ENCODE measurements at places on chromosomes 4 and X. TPM values are rescaled to one million over a fixed set of nuclear protein-coding genes. Genes with fewer than 3 reads are reported as not detected.

DNA sequence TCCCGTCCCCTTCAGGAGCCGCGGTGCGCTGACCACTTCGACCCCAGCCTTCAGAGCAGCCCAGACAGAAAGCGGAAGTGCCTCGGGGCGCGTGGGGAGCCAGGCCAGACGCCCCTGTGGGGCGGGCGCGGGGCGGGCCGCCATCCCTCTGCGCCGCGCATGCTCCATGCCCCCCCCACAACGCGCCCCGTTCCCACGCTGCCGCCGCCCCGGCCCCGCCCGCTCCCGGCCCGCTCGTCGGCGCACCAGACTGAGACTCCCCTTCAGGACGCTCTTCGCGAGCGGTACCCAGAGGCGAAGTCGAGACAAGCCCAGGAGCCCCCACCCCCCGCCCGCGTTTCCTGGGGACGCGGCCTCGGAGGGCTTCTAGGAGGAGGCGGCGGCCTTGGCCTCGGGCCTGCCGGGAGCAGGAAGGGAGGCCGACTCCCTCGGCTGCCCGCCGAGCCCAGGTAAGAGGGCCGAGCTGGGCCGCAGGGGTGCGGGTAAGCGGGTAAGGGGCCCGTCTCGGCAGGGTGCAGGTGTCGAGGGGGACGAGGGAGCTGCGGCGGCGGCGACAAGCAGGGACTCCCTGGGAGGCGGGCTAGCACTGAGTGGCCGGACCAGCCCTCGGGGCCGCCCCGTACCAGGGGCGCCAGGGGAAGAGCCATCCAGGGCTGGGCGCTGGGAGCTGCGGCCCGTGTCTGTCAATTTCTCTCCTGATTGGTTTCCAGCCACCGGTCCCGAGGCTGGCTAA, at the start of gene ZFP92:
Gene ZFP92, plus strand, starts transcription at position 218 of the 733 bp plus-strand sequence. CDS start 6,851 bp downstream, outside the sequence.
- DNase-seq = no peak

DNA sequence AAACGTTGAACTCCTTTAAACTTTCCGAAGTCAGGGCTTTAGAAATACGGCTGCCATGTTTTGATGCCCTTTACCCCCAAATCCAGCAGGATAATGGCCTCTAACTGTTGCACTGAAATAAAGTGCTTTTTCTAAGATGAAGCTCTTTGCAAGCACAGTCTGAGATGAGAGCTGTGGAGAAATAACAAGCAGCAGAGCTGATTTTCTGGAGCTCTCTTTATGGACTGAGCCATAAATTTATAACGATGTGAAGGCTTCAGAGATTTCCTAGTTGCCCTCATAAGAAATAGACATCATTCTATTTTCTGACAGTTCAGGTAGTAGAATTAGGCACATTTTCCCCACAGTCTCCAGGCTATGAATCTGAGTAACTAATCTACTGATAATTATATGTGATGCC, 567.3 kb downstream of the PDHA2 start:
- DNase-seq = no peak

DNA sequence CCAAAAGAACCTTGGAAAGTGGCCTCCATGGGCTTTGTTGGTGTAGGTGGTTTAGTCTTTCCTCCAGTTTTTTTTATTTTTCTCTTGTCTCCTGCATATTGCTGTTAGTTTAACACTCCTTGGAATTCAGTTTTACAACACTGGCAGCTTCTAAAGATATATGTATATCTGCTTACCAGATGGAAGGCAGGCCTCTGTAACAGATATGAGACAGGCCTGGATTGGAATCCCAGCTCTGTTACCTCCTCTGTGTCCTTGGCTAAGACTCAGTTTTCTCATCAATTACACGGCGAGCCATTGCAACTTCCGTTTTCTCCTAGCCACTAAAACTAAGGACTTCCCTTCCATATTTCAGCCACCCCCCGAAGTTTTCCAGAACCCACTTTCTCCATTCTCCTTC, 133.4 kb upstream of the SMAD1 start:
- no peak for DNase-seq

GRCh38 chrX:149758068-149758714, 15.7 kb upstream of the HSFX1 start:
- DNase-seq = no peak

DNA sequence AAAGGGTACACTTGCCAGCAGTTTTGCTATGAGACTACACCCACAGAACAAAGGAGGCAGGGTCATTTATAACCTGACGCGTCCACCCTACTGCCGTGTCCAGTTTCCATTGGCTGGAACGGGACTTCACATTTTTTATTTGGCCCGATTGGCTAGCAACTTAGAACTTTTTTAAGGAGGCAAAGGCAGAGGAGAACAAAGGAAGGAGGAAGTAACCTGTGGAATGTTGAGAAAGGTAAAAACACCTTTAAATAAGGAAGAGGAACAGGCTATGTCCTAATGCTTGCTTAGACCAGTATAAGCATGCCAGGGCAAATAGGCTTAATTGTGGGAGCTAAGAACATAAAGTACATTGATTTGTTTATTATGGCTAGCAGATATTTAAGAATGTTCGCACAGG, 18.7 kb downstream of the KDM6A start:
- no peak for DNase-seq

DNA sequence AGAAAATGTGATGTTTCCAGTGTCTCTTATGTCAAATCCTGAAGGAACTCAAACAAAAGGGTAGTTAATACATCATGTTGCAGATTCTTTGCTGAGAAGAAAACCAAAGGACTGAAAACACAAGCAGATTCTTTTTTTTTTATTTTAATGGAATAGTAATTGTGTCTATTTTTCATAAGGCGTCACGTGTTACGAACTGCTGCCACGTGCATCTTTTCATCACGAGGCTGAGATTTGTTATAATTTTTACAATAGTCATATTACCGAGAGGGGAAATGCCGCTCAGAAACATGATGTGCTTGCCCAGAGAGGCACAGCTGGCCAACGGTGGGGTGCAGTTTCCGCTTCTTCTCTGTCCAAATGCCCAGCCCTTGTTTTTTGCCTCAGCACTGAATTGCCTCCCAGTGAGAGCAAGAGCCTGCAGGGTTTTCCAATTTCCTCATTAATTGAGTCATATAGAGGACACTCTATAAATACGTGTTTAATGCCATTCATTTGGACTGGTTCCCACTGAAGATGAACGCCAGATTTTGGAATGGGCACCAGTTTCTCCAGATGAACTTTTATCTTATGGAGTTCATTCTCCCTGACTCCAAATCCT, 225.3 kb downstream of the STK32B start:
- DNase-seq = no peak

- DNase-seq = no peak
These were observed 122.2 kb downstream of the ANXA5 start for GRCh38 chr4:121574618-121575017.

DNA sequence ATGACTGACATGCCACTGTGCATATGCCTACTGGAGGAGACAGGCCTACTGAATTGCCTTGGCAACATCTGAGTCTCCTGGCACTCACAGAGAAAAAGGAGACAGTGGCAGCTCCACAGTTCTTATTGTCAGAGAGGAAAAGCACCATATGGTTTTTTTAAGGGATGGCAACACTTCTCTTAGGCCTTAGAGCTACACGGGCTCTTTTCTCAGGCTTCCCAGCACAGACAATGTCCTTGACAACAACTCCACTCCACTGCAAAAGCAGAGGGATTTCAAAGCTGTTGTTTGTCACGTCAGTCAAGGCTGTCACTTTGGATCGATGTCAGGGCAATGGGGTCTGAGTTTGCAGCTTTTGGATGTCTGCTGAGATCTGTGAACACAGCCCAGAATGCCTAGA, 4.7 kb upstream of the CLCN4 start:
- DNase-seq = no peak

- no peak for DNase-seq
These were observed 119.7 kb downstream of the GASK1B start for GRCh38 chr4:158053086-158053485.

- no peak for DNase-seq
These were observed 14.6 kb downstream of the CTAG1A start for GRCh38 chrX:154599531-154599930.

- DNase-seq = peak; percentile 86
These were observed 89.7 kb downstream of the TMEM131L start for GRCh38 chr4:153555730-153556434.

- DNase-seq = no peak
These were observed 239.2 kb downstream of the ANK2 start for GRCh38 chr4:113288696-113289095.

SGCB gene
- total RNA-seq = 37.2 TPM

DNA sequence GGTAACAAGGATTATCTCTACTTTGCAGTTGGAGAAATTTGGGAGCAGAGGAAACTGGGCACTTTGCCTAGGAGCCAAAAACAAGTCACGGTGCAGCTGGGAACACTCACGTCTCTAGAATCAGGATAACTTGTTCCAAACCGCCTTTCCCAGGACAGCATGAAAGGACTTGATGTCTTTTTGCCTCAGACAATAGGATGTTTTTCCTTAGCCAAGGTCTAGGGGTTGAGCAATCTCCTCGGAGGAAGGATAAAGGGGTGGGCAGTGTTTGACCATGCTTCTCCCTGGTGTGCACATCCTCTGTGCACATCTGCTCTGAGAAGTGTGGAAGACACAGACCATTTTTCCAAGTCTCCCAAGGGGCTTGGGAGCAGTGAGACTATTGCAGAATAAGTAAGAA, 1.7 kb upstream of the SPARCL1 start:
- peak; percentile 43 for DNase-seq

DNA sequence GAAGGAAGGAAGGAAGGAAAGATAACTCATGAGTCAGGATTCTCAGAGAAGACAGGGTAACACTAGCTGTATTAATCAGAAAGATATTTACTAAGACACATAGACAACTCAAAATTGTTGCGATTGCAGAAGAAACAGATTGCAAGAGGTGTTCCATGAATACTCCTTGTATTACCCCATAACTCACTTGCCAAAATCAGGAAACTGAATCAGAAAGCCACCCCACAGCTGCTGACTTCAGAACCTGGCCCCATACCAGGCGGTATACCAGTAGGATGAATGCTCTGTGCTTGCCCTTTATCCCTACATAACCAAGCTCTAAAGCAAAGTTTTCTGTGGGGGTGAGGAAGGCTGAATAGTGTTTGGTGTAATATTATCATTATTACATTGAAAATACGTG, 468.5 kb downstream of the IQCM start:
- peak; percentile 17 for DNase-seq

DNA sequence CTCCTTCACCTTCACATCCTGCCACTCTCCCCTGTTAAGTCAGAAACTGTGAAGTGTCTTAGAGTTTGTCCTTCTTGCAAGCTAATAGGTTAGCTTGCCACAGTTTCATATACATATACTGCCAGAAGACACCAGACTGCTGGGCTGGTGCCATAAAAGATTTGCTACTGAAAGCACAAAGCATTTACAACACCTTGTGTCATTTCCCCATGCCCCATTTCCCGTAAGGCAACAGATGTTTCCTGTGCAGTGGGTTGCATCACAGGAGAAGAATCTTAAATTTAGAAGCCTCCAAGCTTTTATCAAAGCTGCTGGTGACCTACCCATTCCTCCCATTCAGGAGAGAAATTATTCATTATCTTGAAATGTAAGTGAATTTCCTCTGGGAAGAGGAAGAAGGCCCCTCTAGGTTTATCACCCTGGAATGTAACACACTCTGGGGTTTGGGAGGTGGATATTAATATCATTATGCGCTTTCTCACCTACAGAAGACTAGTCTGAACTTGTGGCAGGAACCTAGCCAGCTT, 34.5 kb upstream of the RAB33B start:
- DNase-seq = peak; percentile 68

DNA sequence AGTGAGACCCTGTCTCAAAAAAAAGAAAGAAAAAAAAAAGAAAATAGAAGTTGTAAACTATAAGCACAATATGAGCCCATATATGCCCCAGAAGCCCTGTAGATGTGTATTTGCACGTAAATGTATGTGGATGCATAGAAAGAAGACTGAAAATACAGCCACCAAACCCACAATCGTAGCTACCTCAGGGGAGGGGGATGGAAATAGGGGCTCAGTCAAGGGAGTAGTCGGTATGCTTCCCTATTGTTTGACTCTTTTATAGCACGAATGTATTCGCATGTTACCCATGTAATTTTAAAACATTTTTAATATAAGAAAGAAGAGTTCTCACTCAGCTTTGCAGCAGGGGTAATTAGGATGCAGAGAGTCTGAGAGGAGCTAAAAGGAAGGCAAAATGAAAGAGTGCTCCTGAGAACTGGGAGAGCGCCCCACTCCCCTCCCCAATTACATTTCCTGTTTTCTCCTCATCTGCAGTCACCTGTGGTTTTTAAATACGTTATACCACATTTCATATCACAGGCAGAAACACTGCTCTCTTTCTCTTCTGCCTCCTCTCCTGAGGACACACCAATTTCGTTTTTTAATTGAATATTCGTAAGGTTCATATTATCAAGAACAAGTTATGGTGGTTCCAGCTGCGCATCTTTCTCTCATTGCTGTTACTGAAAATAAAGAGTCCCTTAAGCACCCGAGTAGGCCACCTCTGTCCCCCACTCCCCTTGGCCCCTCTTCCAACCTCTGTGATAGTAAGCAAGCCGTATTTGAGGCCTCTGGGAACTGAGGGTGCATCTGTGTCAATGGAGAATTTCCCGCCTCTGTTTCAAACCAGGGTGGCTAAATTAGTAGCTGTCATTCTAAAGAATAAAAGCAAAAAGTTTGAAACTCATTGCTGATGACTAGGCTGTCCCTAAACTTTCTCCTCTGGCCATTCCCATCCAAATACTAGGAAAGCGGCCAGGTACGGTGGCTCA, 10.7 kb downstream of the SEPTIN6 start:
- no peak for DNase-seq
